ENCODE measurements at places on chromosomes 1 and 21.

GRCh38 chr1:71068325-71069240 lies 12.3 kb downstream of the ZRANB2 start:
- no peak for DNase-seq

DNA sequence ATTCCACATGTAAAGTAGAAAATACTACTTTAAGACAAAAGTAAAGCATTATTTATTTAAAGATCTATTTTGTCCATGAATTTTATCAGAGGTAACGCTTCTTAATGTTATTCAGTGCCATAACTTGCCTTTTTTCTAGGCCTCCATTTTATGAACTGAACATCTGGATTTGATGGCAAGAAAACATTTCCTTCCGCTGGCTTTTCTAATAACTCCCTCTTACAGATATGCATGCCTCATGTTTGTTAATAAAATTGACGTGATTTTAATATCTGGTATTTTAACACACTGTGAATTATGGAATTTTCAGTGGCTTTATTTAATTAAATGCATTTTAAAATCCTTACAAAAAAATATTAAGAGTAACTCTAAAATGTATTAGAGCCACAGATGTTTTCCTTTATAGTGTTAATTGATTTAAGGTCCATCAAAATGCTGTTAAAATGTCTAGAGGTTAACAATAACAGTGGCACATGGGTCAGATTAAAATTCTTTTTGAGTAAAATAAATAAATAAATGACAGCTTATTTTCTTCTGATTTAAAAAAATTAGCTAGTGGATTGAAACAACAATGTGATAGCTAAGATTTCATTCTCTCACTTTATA lies 15.1 kb downstream of the PTPRC start:
- no peak for DNase-seq

GRCh38 chr21:40466893-40467483 lies 380.0 kb downstream of the DSCAM start:
- DNase-seq = no peak

DNA sequence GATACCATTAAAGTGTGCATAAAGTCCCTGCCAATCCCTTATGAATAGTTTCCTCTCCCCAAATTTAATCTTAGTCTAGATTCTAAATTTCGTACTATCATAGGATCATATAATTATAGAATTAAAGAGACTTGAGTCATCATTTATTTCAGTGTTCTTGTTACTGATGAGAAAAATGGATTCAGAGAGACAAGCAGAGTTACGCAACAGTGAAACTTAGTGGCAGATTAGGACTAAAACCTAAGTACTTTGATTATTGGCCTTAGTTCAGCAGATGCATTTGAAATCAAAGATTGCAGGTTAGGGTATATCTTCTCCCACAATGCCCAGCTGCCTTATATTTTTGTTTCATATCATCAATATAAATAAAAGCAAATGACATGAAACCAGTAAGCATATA lies 843 bp upstream of the KRTAP19-7 start:
- DNase-seq = no peak

DNA sequence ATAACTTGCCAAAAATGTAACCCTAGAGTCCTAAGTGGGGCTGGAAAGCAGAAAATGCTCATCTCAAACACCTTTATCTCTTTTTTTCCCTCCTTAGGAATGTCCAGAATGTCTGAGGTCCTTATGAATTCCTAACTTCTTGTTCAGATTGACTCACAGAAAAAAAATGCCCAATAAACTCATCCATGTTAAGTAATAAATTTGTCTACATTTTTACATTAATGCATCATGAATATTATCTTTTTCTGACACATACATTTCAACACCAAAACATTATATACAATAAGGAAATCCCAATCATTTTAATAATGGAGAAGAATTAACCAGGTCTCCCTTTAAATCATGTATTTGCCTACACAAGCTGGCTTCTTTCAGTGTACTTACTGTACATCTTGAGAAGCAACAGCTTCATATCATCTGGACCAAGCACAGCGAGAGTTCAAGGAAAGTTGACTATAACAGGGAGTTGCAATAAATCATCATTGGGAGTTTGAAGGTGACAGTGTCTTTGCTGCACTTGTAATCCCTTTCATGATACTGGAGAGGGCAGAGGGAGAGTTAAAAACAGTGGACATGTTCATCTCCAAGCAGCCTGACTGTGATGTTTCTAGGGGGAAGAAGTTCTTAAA lies 565.2 kb downstream of the LTN1 start:
- no peak for DNase-seq

DNA sequence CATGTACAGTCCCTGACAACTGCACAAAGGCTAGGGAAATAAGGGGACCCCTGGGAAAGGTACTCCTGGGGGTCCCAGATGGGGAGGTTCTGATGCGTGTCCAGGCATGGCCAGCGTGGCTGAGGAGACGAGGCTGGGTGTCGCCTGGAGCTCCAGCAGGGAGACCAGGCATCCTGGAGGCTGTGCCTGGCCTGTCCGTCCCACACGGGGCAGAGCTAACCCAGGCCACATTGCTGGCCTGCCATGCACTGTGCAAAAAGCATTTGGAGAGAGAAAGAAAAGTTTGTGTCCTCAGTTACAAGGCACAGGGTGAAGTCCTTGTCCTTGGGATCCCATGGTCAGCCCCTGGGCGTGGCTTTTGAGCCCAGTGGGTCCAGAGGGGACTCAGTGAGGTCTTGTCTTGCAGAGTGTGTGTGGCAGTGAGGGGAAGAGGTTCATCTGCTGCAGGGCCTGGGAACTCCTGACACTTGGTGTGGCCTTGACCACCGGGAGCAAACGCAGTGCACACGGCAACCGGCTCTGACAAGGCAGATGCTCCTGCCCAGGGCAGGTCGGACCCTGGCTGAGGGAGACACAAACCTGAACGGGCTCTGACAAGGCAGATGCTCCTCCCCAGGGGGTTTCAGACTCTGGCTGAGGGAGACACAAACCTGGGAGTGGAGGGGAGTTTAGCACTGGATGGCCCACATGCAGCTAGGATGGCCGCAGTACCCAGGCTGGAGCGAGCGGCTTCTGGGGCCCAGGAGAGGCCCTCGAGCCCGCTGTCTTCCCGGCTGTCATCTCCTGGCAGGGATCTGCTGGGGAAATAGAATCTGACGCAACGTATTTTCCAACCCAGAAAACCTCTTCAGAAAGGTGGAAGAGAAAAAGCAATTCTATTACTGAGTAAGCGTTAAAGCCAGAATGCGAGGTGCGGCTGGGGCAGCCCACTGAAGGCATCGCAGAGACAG lies 37.3 kb upstream of the COL18A1 start:
- no peak for DNase-seq

DNA sequence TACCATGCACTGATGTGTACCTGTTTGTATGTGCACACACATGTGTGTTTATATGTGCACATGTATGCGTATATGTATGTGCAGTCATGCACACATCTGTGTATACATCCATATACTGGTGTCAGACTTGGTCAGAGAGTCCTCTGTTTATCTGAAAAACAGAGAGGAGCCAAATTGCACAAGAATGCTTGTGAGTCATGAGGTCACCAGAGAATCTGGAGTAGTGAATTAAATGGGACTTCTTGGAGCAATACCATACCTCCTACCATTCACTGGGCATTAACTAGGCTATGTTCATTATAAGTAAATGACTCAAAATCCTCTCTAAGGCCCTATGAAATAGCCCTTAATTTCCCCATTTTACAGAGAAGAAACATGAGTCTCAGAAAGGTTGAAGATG lies 272.1 kb upstream of the C1orf87 start:
- DNase-seq = no peak

DNA sequence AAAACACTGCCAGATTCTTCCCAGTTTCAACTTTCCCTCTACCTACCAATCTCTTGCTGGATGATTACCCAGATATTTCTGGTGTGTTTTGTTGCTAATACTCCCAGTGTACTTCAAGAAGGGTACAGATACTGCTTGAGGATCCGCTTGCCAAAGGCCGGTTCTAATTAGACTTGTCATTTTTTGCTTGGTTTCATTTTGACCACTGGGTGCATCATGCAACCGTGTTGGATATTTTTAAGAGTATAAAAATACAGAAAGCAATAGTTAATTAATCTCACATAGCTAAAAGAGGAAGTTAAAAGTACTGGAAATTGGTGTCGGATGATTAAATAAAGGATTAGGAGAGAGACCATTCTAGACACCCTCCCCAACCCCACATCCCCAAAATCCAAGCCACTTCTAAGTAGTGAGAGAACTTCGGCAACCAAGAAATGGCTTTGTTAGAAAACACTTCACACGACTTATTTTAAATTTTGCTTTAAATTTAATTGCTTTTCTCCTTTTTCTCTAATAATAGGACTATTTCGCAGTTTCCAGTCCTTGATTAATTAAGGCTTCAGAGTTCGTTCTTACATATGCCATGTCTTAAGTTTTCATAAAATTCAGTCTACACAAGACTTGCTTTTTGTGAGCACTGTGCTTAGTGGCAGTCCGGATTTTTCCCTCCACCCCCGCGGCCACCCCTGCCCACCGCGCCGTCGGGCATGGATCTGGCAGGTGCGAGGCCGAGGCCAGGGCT lies 2.5 kb upstream of the CDKN2C start:
- no peak for DNase-seq

DNA sequence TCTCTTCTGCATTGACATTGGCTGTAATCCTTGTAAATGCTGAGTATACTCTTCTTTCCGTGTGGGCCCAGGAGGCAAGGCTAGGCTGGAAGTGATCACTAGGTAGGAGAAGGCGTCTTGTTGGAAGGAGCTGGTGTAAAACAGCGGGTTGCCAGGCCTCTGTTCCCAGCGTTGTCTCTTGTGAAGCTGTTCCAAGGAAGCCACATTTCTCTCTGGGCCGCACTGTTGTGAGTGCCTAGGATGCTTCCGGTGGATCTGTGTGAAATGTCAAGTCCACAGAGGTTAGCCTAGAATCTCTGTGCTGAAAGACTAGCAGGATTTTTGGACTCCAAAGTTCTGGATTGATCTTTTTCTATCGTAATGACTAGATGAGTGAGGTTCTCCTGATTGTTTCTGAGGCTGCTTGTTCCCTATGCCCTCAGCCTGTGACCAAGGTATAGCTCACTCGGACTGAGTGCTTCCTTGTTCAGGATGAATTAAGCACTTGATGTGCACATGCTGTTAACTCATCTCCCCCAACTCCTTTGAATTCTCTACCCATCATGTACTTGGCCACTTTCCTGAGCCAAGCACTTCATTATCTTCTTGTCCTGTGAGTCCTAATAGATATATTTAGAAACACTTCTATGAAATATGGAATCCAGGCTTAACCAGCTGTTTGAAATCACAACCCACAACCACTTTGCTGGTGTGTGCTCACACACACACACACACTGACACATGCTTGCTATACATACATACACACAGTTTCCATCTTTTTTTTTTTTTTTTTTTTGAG lies 63.3 kb downstream of the PBX1 start:
- DNase-seq = no peak

DNA sequence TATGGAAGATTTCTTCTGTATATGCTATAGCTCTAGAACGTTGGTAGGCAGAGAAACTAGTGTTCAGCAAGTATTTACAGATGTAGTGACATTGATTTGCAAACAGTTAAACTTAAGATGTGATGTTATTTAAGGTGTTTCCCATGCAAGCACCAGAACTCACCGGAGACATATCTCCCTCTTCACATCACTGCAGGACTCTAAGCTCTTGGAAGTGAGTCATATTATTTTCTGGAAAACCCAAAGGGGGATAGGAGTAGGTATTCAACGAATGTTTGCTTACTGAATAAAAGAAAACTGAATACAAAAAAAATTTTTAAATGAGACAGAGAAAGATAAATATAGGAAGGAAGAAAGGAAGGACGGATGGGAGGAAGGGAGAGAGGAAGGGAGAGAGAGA lies 25.0 kb downstream of the RGS4 start:
- no peak for DNase-seq

DNA sequence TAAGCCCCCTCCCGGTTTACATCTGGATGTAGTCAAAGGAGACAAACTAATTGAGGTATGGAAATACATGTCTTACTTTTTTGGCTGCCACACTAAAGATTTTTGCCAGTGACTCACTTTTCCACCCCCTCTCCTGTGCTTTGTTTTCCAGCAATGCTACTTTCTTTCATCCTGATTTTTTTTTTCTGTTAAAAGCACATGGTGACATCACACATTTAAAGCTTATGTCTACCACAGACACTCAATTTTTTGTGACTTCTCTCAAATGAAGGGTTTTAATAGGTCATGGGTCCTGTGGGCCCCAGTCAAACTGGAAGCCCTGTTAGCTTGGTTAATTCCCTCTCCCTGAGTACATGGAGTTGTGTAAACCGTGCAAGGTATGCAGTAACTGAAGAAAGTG lies 2.2 kb downstream of the PPP1R8 start:
- no peak for DNase-seq

GRCh38 chr1:235865565-235866204 lies 1.0 kb downstream of the LYST start:
- DNase-seq = no peak

- no peak for DNase-seq
These were observed 252.1 kb downstream of the DISC1 start for GRCh38 chr1:231878737-231879136.

DNA sequence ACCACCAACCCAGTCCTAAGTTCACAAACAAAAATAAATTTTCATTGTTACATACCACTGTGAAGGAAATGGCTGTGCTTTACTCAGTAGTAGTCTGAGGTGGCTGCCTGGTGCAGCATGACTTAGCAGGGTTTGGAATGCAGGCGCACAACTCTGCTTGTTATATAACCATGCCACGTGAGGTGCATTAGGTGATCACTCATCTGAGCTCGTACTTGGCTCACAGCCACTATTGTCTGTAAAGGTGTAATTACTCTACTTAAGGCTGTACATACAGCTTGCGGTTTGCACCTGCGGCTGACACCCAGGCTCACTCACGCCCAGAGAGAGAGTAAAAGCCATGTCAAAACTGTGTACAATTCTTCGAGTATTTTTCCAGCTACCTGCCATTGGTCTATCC lies 599.4 kb downstream of the LTN1 start:
- no peak for DNase-seq

DNA sequence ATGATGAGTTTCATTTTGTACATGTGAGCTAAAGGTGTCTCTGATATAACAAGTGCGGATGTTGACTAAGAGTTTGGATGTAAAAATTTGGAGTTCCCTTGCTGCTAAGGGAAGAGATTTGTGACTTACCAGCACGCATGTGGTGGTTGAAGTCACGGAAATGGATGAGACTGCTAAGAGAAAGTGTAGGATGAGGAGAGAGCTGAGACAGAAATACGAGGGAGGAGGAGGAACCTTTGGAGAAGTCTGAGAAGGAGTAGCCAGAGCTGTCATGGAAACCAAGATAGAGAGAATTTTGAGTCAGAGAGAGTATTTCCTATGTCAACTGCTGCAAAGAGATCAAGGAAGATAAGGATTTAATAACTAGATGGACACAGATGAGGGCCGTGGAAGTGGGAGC lies 106.5 kb upstream of the COL24A1 start:
- DNase-seq = no peak

DNA sequence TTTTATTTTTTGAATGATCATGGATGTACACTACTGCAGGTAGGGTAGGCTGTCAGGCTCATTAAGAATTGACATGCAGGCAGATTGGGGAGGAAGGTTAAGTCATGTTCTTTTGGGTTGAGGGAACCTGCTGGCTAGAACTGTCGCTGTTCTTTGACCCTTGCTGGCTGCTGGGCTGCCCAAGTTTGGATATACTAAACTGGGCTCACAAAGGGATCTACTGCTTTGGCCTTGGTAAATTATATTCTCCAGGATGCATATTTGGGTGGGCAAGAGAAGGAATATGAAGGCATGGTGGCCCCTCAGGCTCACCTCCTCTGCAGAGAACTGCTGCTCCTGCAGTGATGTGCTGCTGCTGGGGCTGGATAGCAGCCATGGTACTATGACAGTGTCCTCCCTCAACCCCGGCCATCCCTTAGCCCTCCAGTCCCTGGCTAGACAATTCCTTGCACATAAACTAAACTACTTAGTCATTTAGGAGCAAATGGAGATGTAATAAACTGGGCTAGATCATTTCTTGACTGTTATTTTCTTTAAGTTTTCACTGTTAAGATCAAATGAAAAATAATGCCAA lies 6.1 kb downstream of the ATP1A1 start:
- DNase-seq = no peak
